Stimulated activated CD8-positive, alpha-beta memory T cell treated with anti-CD3 and anti-CD28 coated beads, Interleukin-7, amount 100 ng/mL, for 4 hours (primary cell): ENCODE measurements at places on chromosomes 7 and 10.

- no peak for DNase-seq
These were observed 28.5 kb downstream of the MKLN1 start for GRCh38 chr7:131355917-131356777.

GRCh38 chr7:25758559-25758958, 393.4 kb upstream of the NFE2L3 start:
- no peak for DNase-seq

DNA sequence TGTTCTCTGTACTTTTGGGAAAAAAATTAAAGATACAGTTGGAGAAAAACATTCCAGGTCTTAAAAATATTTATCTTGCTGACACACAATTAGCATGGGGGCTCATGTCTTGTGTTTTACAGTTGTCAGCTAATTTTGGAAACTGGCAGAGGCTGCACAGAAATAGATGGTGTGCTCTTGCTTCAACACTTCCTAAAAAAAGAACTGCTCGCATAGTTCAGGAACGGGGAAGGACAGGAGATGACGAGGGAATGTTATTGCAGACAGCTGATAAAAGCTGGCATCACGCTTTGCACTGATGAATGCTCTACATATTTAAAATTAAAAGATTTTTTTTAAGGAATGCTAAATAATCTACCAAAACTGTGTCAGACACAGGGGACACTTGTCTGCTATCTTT, 103.5 kb upstream of the CELF2 start:
- DNase-seq = no peak

DNA sequence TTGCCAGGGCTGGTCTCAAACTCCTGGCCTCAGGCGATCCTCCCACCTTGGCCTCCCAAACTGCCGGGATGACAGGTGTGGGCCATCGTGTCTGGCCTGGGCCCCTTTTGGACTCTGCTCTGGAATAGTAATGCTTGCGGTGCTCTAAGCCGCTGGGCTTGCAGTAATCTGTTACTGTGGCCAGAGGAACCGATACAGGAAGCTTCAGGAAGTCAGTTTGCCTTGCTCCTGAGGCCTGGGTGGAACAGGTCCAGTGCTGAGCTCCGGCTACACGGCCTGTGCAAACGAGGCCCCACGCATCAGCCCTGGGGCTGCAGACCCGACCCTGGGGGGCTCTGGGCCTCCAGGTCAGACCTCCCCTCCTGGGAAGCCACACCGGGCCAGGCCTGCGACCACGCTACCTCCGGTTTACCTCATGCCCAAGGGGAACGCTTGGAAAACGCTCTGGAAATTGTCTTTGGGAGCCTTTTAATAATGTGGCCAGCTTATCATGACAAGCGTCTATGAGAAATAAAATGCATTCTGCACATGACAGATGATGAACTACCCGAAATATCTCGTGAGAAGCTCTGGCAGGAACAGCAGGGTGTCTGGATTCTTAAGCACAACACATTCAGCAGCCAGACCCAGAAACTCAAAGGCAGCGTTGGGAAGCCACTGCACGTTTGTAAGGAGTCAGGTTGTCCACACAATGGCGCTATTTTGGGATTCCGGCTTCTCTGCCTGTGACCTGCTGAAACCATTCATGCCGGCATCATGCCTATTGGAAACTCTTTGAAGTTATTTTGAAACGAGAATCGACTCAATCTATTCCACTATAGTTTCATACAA, 10.1 kb upstream of the ADAP1 start:
- DNase-seq = no peak

DNA sequence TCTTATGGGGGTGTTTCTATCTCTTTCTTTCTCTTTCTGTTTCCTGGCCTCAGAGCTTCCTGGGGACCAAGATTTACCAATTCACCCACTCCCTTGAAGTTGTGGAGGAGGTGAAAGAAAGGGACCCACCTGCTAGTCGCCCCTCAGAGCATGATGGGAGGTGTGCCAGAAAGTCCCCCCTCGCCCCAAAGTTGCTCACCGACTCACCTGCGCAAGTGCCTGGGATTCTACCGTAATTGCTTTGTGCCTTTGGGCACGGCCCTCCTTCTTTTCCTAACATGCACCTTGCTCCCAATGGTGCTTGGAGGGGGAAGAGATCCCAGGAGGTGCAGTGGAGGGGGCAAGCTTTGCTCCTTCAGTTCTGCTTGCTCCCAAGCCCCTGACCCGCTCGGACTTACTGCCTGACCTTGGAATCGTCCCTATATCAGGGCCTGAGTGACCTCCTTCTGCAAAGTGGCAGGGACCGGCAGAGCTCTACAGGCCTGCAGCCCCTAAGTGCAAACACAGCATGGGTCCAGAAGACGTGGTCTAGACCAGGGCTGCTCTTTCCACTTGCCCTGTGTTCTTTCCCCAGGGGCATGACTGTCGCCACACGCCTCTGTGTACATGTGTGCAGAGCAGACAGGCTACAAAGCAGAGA, 12.2 kb downstream of the AQP1 start:
- no peak for DNase-seq

- no peak for DNase-seq
These were observed 61.5 kb downstream of the TNS3 start for GRCh38 chr7:47520406-47520805.

- DNase-seq = no peak
These were observed 2.3 kb downstream of the ACHE start for GRCh38 chr7:100893318-100893895.

GRCh38 chr7:380711-381210, 90.8 kb downstream of the FOXL3 start:
- DNase-seq = no peak
